Hematopoietic multipotent progenitor cell treated with erythropoietin and hydrocortisone succinate and interleukin-3 and kit ligand, for 4 days (in vitro differentiated cells): ENCODE measurements at places on chromosomes 3 and 15.
A peak's percentile ranks its signal among the peaks of the same experiment; 100 is the strongest.

GRCh38 chr15:68672781-68673205 lies 94.0 kb downstream of the CORO2B start:
- no peak for DNase-seq

GRCh38 chr15:57057134-57057930 lies 138.9 kb downstream of the TCF12 start:
- no peak for DNase-seq

DNA sequence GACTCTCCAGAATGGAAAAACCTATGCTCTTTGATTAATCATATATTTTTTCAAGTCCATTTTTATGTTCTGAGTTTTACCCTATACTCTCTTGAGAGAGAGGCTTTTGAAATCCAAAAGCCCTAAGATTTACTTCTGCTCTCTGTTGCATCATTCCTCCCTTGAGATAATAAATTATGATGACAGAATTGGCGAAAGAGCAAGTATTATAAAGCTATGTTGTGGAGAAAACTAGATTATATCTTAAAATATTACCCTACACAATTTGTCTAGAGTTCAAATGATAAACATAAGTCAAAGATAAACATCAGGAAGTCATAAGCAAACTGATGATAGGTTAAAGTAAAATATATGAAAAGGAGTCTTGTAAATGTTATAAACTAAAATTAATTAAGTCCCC lies 293.4 kb upstream of the MME start:
- DNase-seq = peak; percentile 70

DNA sequence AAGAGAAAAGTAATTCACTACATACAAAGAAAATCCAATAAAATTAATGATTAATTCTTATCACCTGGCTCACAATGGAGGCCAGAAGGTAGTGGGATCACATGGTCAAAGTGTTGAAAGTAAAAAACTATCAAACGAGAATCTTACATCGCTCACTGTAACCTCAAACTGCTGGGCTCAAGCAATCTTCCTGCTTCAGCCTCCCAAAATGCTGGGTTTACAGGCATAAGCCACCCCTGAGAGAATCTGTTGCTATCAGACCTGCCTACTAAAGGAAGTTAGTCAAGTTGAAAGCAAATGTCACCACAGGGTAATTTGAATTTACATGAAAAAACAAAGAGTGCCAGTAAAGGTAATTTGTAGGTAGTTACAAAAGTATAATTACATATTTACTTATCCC lies 103.3 kb downstream of the PCCB start:
- DNase-seq = no peak

DNA sequence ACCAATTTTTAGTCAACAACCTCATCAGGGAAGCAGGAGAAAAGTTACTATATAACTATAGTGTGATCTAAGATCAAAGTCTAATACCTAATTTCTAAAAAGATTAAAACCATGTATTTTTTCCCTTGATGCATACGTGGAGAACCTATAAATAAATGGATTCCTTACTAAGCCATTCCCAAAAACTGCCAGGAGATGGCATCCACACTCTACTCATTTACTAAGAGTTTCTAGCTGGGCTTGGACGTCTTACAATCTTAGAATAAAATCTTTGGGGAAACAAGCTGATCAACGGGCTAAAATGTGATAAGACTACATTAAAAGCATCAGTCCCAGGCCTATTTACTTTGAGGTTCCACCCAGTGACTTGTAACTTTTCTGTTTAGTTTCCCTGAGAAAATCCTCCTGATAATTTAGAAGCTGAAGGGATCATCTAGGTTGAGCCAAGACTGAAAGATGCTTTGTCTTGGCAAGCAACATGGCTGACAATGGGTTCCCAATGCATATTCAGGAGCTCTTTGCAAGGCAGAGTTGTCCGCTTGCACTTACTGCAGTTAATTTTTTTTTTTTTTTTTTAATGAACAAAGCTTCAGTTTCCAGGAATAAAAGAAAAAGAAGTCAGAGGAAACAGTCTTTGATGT lies 85.5 kb upstream of the FGF12 start:
- DNase-seq = peak; percentile 72

DNA sequence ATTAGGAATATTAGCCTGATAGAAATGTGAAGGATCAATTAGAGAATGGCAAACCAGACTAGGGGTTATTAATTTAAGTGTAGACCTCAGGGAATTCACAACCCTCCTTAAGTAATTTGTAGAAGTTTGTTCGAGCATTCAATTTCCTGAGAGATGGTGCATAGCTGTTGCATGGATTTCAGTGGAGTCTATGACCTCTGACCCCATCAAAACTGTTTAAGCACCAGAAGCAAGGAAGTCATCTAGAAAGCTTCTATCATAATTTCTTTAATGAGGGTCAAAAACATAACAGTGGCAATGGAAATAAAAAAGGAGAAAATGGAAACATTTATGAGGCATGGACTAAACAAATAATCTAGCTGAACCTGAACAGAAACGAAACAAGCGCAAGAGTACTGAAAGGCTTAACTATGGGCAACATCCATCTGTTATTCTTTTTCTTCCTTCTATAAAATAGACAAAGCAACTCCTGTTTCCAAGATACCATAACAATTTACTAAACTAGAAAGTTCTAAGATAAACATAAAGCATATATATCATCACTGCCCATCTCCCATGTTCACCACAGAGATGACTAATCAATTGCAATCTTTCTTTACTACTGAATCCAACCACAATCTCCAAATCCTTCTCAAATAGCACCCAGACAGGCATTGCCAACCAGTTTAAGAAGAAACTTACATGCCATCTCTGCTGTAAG lies 151.4 kb downstream of the THRB start:
- peak; percentile 69 for DNase-seq

- DNase-seq = no peak
These were observed 1.7 kb downstream of the KNL1 start for GRCh38 chr15:40595773-40596172.

DNA sequence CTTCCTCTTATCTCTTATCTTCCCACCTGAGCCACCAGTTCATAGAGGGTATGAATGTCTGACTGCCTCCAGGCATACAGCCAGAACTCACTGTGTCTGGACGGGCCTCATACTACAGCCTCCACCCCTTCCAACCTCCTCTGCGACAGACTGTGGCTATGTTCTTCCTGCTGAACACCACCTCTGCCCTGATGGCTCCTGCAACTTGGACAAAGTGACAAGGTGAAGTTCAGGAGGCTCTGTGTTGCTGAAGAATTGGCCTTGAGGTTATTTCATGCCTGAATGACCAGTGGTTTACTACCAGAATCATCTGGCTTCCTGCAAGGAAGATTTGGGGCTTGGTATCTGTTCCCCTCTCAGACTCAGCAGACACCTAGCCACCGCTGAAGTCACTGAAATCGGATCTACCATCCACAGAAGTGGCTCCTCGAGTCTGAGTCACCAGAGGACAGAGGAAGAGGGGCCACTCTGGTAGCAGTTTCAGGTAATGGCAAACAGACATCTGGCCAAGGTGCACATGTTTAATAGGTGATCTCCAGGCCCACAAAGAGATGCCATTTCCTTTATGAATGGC lies 14.2 kb upstream of the ULK3 start:
- DNase-seq = peak; percentile 55

DNA sequence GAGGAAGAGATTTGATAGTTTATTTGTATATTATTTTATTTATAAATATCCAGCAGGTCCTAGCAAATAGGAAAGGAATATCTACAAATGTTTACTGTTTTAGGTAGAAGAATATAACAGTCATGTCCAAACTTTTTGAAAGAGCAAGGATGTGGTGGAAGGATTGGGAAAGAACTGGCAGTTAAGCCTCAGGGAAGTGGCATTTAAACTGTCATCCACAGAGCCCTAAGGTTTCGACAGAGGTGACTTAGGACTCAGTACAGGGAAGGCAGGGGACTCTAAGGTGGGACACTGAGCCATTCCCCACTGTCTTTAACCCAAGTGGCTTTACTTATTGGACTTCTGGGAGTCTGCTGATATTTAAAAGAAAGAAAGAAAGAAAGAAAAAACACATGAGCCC lies 11.8 kb upstream of the TMEM87A start:
- peak; percentile 49 for DNase-seq

DNA sequence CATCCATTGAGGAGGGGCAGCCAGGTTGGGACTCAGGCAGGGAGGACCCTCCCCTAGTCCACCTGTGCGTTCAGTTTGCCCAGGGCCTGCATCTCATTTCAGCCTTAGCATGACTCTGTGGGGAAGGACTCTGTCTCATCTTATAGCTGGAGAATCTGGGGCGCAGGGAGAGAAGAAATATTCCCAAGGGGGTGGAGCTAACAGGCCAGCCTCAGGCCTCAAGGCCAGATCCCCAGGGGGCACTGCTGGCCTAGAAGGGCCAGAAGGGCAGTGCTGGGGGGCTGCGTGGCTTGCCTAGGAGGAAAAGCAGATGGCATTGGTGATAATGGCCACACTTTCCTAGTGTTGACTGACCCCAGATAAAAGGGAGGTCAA lies 10.9 kb downstream of the AMOTL2 start:
- DNase-seq = no peak

- DNase-seq = no peak
These were observed 177.6 kb upstream of the BCL6 start for GRCh38 chr3:187922704-187923416.

- DNase-seq = no peak
These were observed 103.6 kb downstream of the PDCD6IP start for GRCh38 chr3:33901862-33902563.

- no peak for DNase-seq
These were observed 155.0 kb upstream of the BHLHE40 start for GRCh38 chr3:4823986-4824925.

DNA sequence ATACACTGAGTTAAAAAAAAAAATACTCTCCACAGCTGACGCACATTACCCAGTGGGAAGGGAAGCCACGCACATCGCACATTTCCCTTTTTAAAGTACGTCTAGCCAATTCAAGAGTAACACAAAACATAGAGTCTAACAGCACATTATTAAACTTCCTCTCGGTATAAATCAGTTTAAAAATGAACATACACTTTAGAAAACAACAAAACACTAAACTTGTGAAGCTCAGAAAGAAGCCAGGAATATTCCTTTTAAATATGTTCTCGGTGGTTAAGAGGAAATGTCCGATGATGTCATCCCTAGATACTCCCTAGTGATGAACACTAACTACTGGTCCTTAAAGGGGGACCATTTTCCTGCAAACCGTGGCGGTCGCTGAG lies 721 bp downstream of the MYEF2 start:
- peak; percentile 71 for DNase-seq

DNA sequence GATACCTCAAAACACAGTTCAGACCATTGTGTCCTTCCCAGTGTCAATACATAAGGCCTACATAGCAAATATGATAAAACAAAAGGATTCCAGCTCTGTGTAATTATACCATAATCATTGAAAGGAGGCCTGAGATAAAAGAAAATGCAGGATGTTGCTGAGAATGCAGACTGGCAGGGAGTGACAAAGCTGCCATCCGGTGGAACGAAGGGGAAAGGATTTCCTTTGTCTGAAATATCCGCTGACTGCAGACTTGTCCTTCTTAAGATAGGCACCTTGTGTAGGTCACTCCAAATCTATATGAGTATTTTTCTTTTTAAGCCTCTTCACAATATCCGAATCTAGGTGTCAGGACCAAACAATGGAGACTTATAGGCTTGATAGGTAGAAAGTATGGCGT lies 108.0 kb downstream of the KCNH8 start:
- DNase-seq = no peak

DNA sequence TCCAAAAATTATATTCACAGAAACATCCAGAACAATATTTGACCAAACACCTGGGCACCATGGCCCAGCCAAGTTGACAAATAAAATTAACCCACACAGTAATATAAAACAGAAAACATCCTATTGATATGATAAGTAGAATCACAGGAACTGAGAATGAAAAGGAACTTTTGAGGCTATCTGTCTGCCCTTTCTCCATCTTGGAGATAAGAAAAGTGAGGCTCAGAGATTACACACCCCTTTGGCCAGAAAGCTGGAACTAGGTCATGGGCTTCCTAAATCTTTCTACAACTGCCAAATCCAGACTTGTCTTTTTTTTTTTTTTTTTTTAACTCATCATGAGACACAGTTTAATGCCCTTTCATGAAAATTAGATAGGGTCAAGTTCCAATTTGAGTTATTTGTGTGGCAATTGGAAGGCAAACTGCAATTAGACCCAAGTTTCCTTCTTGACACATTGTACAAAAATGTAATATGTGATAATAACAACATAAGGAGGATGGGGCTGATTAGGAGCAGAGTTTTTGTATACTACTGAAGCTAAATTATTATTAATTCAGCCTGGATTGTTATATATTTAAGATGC lies 137.2 kb downstream of the RPL22L1 start:
- no peak for DNase-seq

- no peak for DNase-seq
These were observed 3.4 kb downstream of the IFT57 start for GRCh38 chr3:108218811-108219210.

- peak; percentile 81 for DNase-seq
These were observed 48.5 kb downstream of the ITGA11 start for GRCh38 chr15:68383161-68384074.

DNA sequence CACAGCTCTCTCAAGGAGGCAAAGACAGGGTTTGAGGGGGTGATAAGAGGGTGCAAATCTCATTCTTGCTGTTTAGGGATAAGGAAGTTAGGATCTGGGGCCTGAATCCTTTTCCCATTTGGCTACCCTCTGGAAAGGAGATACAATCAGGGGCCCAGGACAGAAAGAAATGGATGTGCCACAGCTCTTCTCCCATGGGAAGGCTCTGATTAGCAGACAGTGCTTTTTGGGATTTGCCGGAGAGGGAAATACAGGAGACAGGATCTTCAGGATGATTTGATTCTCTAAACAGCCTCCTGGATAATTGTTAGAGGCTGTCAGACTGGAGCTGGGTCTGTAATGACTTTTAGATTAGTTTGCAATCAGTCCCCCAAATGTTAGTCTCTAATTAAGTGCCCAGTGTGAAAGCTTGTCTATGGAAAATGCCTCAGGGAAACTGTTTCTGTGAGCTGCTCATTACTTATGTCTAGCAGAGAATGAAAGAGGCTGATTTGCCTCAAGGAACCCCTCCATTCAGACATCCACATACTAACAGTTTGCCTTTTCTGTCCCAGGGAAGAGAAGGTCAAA lies 67.6 kb downstream of the COL6A5 start:
- DNase-seq = no peak

DNA sequence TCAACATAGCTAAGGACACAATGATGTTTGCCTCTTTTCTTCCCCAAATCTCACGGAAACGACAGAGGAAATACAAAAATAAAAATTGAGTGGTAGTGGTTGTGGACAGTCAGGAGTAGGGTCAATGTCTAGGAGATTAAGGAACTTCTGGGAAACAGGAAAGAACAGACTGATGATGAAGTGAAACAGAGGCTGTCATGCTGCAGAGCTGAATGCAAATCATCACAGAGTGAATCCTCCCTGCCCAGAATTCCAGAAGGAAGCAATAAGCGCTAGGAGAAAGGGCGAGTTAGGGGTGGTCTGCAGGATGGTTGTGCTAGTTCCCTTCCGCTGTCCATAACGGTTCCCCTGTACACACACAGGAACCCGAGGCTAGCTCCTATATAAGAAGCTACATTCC lies 64.7 kb upstream of the POMGNT2 start:
- DNase-seq = no peak

- no peak for DNase-seq
These were observed 213.9 kb upstream of the UMPS start for GRCh38 chr3:124516333-124516732.

- no peak for DNase-seq
These were observed 120.5 kb downstream of the ZNF609 start for GRCh38 chr15:64580696-64581407.
